Tibial nerve (tissue), 4 donors: ENCODE measurements at places on chromosomes 2 and 18. TPM values are rescaled to one million over a fixed set of nuclear protein-coding genes. Genes with fewer than 3 reads are reported as not detected.

GRCh38 chr2:70069049-70069448, 18.2 kb upstream of the PCBP1 start:
- no peak for DNase-seq

GRCh38 chr2:113228991-113229716, 49.6 kb downstream of the PAX8 start:
- no peak for DNase-seq

- DNase-seq: no peak
These were observed 410 bp upstream of the TGIF1 start for GRCh38 chr18:3449512-3450011.

DNA sequence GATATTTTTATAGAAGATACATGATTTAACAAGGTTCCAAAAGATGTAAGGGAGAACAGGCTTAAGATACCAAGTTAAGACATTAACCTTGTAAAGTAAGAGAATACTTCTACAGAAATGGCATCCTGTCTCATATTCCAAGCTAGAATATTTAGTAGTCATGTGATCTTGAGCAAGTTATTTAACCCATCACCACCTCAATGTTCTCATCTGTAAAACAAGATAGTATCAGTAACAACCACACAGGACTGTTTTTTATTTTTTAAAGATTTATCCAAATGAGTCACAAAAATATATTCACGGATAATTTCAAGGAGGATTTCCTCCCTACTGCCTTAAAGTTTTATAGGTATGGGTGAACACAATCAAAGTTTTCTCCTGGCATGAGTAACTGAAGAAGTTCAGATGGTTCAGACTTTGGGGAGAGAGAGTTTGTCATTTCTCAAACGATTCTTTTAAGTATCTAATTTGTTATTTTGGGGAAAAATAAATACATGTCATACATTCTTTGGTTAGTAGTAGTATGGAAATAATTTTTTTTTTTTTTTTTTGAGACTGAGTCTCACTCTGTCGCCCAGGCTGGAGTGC, 25.9 kb downstream of the ROCK1 start:
- DNase-seq: no peak

GRCh38 chr2:158539176-158540005, 82.6 kb downstream of the PKP4 start:
- DNase-seq: no peak

GRCh38 chr2:132392221-132392620, 24.4 kb upstream of the GPR39 start:
- DNase-seq: no peak

GRCh38 chr2:46267616-46268015, 29.6 kb upstream of the EPAS1 start:
- DNase-seq: no peak

DNA sequence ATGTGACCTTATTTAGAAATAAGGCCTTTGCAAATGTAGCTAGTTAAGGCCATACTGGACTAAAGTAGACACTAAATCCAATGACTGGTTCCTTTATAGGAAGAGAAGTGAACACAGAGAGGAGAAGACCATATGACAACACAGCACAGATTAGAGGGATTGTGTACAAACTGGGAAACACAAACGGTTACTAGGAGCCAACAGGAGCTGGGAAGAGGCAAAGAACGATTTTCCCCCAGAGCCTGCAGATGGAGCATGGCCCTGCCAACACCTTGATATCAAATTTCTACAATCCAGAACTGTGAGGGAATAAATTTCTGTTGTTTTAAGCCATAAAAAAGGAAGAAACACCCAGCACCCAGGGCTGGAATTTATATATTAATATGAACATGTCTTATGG, 38.7 kb upstream of the COL5A2 start:
- DNase-seq: no peak

GRCh38 chr2:204228169-204228886, 291.8 kb downstream of the ICOS start:
- DNase-seq: no peak

GRCh38 chr2:45743531-45744396, 92.3 kb downstream of the PRKCE start:
- DNase-seq: peak; percentile 38

DNA sequence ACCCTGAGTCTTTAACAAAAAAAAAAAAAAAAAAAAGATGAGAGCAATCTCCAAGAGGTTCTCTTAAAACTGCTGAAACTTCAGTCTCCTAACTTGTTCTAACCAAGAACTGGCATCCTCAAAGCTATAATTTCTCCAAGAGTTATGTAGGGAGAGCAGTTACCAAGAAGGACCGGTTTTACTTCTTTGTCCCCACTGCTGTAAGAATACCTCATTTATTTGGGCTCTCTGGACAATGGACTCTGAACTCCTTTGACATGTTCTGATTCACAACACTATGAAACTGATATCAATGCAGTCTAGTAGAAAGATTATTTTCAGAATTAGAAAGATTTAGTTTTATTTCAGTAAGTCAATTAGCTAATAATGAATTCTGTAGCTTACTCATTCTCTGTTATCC, 84.5 kb upstream of the DTNB start:
- no peak for DNase-seq

DNA sequence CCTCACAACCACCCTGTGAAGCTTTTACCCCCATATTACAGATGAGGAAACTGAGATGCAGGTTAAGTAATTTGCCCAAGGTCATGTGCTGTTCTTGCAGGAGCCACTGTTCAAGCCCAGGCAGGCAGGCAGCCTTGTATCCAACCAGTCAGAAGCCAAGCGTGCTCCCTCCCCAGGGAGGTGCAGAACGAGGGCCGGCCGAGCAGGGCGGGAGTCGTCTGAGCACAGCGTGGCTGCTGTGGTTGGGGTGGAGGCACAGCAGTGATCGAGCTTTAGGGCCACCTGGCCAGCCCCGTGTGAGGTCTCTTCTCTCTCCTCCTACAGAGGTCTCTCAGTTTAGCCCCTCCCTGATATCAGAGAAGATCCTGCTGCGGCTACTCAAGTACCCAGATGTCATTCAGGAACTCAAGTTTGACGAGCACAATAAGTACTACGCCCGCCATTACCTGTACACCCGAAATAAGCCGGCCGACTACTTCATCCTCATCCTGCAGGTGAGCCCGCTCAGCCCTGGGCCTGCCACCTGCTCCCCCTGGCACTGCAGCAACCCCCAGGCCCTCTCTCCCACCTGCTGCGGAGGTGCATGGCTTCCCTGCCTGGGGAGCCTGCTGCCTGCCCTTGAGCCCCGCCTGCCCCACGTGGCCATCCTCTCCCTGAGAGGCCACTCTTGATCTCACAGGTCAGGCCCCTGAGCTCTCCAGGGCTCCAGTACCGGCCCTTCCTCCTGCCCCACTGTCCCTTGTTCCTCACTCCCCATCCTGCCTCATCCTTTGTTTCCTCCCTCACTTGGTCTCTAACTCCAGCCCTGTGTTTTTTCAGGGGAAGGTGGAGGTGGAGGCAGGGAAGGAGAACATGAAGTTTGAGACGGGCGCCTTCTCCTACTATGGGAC, 17.1 kb upstream of the CNNM3 start:
- DNase-seq: no peak

- no peak for DNase-seq
These were observed 28.9 kb downstream of the RPL31 start for GRCh38 chr2:101030866-101031554.

- no peak for DNase-seq
These were observed 17.1 kb downstream of the KRCC1 start for GRCh38 chr2:88038263-88039105.

DNA sequence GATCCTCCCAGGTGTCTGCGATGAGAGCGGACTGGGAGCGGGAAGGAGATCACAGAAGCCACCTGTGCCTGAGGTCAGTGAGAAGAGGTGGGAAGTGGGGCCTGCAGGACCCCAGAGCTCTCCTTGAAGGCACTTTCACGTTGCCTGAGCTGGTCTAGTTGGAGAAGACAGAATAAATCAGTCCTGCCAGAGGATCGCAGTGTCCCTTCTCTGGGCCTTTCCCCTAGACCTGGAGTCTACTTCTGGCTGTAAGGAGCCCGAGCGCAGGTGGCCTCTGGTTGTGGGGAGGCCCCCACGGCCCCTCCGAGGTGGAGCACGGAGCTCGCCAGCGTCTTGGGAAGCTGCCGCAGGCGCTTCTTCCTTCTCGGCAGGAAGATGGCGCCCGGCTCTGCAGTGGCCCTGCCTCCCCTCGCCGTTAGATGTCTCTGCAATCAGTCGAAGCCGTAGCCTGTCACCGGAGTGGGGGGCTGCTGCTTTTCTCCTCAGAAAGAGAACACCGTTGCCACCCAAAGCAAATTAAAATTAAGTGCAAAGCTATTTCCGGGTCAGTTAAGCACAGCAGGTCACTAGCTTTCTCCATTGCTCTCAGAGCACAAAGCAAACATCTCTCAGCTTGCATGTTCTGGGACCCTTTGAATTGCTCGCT, 212.0 kb upstream of the MYT1L start:
- DNase-seq: no peak

- DNase-seq: no peak
These were observed 19.5 kb upstream of the TNS1 start for GRCh38 chr2:218022131-218022850.

DNA sequence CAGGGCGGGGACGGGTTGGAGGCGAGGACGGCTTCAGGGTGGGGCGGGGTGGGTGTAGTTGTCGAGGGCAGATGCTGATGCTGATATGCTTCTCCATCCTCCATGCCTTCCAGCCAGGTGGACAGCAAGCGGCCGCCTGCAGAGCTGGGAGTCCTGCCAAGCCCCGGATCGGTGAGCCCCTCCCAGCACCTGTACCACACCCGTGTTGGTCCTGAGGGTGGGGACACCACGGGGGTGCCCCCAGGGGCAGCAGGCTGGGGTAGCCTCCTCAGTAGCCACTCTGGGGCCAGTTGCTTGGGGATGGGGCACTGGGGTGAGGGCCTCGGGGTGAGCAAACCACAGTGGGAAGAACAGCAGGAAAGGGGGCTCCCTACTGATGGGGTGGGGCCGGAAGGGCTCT, 2.6 kb downstream of the ANO7 start:
- no peak for DNase-seq

DNA sequence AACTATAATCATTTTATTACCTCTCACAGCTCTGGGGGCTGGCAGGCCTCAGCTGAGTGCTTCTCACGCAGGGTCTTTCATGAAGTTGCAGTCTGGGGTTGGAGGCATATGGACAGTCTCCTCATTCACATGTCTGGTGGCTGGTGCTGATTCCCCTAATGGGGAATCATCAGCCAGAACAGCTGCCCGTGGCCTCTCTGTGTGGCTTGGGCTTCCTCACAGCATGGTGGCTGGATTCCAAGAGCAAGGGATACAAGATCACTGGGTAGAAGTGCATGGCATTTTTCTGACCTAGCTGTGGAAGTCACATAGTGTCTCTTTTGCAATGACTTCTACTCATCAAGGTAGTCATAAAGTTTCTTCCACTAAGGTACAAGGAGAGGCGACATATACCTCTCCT, 59.0 kb upstream of the LAPTM4A start:
- no peak for DNase-seq

- DNase-seq: no peak
These were observed 442.2 kb upstream of the RAB12 start for GRCh38 chr18:8167026-8167425.

DNA sequence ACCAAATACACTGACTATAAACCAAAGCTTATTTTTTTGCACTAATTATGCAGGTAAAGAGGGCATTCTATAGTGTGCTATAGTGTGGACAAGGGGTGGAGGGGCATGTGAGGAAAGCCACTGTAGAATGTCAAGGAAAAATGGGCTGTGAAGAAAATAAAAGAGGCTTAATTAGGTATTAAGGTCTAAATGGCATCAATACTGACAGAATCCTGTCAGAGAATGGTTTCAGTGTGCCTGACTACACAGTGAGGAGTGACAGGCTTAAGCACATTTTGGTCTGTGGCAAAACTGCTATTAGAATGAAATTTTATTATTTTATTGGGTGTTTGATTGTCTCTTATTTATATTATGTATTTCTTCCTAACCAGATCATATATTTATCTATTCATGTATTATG, 787.6 kb upstream of the CELF4 start:
- no peak for DNase-seq

GRCh38 chr2:235955664-235956063, 212.5 kb downstream of the GBX2 start:
- DNase-seq: no peak

GRCh38 chr2:29430382-29431112, 315.3 kb downstream of the CLIP4 start:
- DNase-seq: no peak

GRCh38 chr2:54995553-54995952, 54.7 kb downstream of the RTN4 start:
- DNase-seq: no peak

DNA sequence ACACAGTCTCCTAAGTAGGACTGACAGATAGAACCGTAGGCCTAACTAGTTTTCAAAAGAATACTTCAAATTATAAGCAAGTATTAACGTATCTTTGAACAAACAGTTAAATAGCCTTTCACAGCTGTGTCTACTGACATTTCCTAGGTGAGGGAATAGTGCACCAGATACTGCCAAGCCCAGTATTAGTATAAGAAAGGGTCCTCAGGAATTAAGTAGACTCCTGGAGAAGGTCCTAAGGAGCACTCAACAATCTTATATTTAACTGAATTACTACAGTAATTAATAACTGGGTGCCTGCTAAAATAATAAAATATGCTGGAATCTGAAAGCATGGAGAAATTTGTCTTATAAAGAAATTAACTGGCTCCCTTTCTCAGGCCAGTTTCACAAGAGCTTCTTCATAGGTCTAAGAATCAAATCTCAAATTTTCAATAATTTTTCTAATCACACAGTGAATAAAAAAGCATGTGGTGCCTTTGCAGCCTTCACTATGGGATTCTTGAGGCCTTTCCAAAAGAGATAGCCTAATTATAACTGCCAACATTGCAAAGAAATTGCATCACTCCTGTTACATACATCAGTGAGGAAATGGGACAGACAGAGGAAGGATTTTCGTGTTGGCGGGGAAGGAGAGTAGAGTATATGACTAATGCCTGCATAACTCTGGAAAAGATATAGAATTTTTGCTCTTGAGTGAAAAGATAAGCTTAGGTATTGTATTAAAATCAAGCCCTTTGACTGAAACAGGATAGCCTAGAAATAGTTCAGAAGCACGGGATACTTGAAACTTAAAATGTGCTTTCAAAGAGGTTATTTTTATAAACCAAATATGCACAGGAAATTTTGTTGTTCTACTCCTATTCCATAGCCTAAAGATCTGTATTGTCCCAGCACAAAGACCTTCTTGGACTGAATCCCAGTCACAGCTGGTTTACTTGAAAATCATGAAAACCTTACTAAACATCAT, 228.6 kb upstream of the STK17B start:
- no peak for DNase-seq

Gene GPR35
- total RNA-seq: 0.90 TPM

Gene METTL4
- 11.5 TPM for total RNA-seq

Gene KCNK3
- 2.4 TPM for total RNA-seq

Gene CXCR4
- total RNA-seq: 30.8 TPM

Gene MPV17
- 105 TPM for total RNA-seq

Gene HOXD11
- total RNA-seq: not detected

Gene GBX2
- total RNA-seq: not detected

Gene ITM2C
- 80.1 TPM for total RNA-seq

Gene CHST10
- total RNA-seq: 12.5 TPM

Gene LOXHD1
- 0.21 TPM for total RNA-seq

Gene IL36A
- total RNA-seq: not detected

Gene HOXD3
- total RNA-seq: 10.5 TPM

Gene DSG4
- total RNA-seq: not detected

Gene IL18R1
- total RNA-seq: 3.9 TPM

Gene CRYGD
- total RNA-seq: not detected

Gene PKDCC
- 202 TPM for total RNA-seq

Gene BCL11A
- not detected for total RNA-seq

Gene GPAT2
- 5.7 TPM for total RNA-seq

Gene GNLY
- total RNA-seq: 0.63 TPM
